ENCODE measurements at places on chromosomes 2 and 18. TPM values are rescaled to one million over a fixed set of nuclear protein-coding genes. Genes with fewer than 3 reads are reported as not detected.

The HEATR5B gene
- total RNA-seq, result 13.1 TPM

The RAX gene
- not detected for total RNA-seq

GRCh38 chr2:172465417-172466334 is 38.3 kb downstream of the ITGA6 start:
- peaks cover 55% of the 10 kb centered on the region for H3K4me1 ChIP-seq

- no peak for DNase-seq
- H3K36me3 ChIP-seq, result no peaks in the 10 kb centered on the region
- H3K4me1 ChIP-seq, result no peaks in the 10 kb centered on the region
- H3K27me3 ChIP-seq, result peaks cover 23% of the 10 kb centered on the region
- no peak overlapping the region for H3K27ac ChIP-seq
Observed at GRCh38 chr18:36299015-36299414, 1.5 kb downstream of the FHOD3 start.

The COX7A2L gene
- 97.5 TPM for total RNA-seq

GRCh38 chr18:21012308-21012707 is 99.3 kb downstream of the ROCK1 start:
- no peak overlapping the region for H3K27ac ChIP-seq
- H3K4me1 ChIP-seq, result no peaks in the 10 kb centered on the region
- H3K4me3 ChIP-seq, result no peak overlapping the region
- DNase-seq, result no peak
- peaks cover 35% of the 10 kb centered on the region for H3K36me3 ChIP-seq

Measured in Calu3 (cell line).